ENCODE measurements at places on chromosomes 5 and 9. TPM values are rescaled to one million over a fixed set of nuclear protein-coding genes. Genes with fewer than 3 reads are reported as not detected.
A peak's percentile ranks its signal among the peaks of the same experiment; 100 is the strongest.

FOXD4L5 gene
- 0.08 TPM for total RNA-seq

DNA sequence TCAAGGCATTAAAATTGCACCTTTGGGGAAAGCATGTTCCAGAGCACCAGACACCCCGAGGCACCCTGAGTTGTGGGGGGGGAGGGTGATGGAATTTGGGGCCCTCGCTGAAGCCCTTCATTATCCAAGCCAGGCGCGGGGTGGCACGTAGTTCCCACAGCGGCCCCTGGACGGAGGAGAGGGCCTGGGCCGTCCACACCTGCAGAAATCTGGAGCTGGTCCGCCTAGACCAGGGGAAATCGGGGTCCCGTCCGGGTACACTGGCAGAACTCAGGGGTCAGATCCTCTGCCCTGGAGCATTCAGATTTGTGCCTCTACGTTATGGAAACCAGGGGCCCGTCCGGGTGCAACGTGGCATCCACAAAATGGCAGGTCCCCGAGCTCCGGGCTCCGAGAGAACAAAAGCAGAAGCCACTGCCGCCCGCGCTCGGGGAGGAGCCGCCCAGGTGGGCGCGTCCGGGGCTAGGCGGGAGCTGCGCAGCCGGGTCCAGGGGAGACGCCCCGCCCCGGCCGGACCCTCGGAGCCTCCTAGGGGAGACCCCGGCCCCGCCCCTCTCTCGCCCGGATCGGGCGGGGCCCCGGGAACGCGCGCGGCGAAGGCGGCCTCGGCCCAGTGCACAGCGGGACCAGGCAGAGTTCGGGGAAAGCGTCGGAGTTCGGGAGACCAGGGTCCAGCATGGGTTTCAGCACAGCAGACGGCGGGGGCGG is at the start of gene PLEKHG4B:
PLEKHG4B (plus strand) TSS at position 613 of the 708 bp plus-strand sequence; CDS start at position 677, 64 bp downstream.
- no peak for DNase-seq

GRCh38 chr9:19623941-19624340 is 164.9 kb downstream of the SLC24A2 start:
- DNase-seq: no peak

GRCh38 chr5:176536132-176536901 is 885 bp downstream of the RNF44 start:
- peak; percentile 84 for DNase-seq

- no peak for DNase-seq
These were observed 238.4 kb downstream of the NR2F1-AS1 start for GRCh38 chr5:93342563-93343061.

RASEF gene
- 36.8 TPM for total RNA-seq

GLRA1 gene
- not detected for total RNA-seq

DNA sequence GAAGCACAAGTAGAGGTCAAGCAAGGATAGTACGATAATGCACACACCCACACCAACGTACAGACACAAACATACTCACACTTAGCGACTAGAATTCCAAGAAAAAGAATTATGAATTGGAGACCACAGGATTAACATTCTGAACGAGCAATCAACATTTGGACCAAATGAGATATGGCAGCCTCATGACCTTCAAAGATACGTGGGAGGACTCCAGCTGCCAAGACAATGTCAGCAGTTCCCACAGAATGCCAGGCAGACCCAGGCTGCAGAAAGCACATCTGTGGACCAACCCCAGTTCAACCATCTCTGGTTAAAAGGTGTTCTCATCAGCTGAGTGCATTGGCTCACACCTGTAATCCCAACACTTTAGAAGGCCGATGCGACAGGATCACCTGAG is 187.6 kb upstream of the GRAMD2B start:
- DNase-seq: no peak

GRCh38 chr9:133461975-133462374 is 2.2 kb downstream of the CACFD1 start:
- no peak for DNase-seq

DNA sequence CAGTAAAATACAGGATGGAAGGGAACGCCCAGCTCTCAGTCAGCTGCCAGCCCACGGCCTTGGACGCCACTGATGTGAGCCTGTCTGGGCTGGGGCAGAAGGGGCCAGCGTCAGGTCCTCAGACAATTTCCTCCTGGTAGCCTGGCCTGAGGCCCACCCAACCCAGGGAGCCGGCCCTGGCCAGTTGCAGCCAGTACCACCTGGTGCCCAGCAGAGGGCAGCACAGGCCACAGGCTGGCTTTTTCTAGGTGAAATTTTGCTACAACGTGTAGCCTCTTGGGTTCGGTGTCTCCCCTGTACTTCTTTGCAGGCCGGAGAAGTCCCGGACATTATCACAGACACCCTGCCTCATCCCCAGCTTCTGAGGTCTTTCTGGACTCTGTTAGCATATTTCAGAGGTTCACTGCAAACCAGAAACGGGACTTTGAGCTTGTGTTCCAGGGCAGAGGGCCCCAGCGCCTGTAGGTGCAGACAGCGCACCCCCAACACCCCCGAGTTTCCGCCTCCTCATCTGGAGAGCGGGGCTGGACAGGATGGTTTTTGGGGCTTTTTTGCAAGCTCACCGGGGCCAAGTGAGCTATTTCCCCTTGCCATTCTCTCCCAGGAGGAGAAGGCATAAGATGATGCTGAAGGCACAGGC is 45.9 kb upstream of the KCNMB1 start:
- peak; percentile 38 for DNase-seq

- DNase-seq: no peak
These were observed 19.0 kb downstream of the UNC13B start for GRCh38 chr9:35180801-35181200.

DNA sequence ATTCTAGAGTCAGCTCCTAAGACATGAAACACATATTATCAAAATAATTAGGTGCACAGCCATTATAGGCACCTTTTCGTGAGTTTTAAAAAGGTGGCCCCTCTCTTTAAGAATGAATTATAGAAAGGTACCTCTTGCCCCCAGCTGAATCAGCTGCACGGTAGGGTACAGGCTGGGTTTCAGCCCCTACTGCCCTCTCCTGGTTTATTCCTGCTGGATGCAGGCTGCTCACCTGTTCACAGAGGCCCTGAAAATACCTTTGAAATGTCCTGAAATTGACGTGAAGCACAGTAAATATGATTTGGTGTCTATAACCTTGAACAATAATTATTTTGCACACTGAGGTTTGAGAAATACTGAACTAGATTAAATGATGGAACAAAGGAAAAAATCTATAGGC is 504.8 kb upstream of the SGCD start:
- no peak for DNase-seq

DNA sequence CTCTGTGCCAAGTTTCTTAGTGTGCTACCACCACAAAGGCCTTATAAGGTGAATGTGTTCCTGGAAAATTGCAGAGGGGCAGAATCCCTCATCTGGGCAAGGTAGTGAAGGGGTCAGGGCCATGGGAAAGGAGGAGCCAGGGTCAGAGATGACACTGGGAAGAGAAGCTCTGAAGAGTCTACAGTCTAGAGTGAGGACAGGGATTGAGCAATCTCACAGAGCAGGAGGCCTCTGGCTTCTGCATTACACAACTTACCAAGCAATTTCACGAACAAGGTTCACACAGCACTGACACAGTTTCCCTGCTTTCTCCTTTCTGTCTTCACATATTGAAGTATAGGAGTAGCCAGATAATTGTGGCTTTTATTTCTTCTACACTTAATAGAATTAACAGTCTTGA is 24.5 kb upstream of the IDNK start:
- DNase-seq: no peak

GRCh38 chr5:29697785-29698414 is 1495.6 kb upstream of the CDH6 start:
- DNase-seq: no peak

DNA sequence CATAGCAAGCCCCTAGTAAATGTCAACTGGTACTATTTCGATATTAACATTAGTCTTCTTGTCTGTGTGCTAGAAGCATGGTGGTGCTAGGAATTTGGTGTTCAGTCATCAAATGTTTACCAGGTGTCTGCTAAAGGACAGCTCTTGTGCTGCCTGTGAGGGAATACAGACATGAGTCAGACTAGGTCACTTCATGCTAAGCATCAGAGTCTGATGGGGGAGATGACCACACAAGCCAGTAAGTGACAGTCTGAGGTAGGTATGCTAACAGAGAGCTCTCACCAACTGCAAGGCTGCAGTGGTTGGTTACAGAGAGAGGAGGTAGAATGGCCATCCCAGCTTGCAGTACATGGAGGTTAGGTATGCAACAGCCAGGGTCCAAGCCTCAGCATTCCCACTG is 320.9 kb downstream of the CDK5RAP2 start:
- no peak for DNase-seq
